Stimulated activated CD8-positive, alpha-beta memory T cell treated with anti-CD3 and anti-CD28 coated beads, Interleukin-4, amount 100 ng/mL, for 48 hours (primary cell): ENCODE measurements at places on chromosomes 7 and 10.

DNA sequence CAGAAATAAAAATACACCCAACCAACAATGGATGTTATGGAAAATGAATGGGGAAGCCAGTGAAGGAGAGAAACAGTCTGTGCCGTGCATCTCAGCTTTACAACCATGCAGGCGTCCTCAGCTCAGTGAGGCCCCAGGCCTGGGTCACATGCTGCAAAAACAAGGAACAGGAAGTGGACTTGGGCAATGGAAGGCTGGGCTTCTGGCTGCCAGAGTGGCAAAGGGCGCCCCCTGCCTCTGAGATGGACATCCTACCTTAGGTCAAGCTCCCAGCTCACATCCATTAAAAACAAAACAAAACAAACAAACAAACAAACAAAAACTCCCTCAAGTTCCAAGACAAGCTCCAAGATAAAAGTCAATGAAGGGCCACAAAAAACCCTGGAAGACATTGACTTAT is 54.7 kb upstream of the AFAP1L2 start:
- peak; percentile 52 for DNase-seq

- DNase-seq, result peak; percentile 52
Measured at GRCh38 chr10:110681023-110681681, 37.0 kb downstream of the RBM20 start.

GRCh38 chr10:96638696-96639095 is 51.9 kb upstream of the TM9SF3 start:
- no peak for DNase-seq

DNA sequence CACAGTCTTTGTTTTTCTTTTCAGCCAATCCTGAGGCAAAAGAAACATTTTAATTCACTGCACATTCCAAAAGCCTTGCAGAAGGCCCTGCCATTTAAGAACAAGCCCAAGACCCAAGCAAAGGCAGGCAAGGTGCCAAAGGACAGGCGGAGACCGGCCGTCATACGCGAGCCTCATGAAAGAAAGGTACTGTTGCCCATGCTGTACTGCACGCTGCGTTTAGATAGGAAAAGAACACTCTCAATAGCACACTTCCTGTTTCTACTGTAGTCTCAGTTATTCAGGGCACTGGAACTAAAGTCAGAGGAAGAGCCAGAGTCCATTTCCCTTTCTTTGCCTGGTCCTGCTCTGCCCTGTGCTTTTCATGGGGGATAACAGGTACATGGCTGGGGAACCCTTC is 47.6 kb downstream of the BMS1 start:
- no peak for DNase-seq

- DNase-seq, result no peak
Measured at GRCh38 chr7:42244828-42245227, 7.8 kb upstream of the GLI3 start.

DNA sequence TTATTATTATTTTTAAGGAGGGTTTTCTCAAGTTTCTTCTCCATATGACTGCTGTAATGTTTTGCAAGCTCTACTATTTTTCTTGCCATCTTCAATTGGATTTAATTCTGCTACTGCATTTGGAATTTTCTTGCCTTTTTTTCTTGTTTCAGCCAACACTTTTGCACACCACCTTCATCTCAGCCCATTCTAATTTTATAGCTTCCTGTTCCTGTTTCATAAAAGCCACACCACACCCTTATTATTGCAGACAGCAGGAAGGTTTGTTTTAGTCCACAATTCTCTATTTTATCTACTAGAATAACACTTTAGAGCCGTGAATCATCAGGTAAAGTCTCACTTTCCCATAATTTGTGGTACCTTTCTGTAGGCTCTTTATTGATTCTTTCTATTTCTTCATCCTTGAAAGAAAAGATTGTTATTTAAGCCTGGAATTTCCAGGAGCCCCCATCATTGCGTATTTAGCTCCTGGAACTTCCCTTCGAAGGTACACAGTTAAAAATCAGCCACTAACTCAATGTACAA is 209.3 kb upstream of the TBX20 start:
- no peak for DNase-seq

- DNase-seq, result no peak
Measured at GRCh38 chr10:8036506-8037198, 17.8 kb upstream of the GATA3 start.

- no peak for DNase-seq
Measured at GRCh38 chr7:6306471-6306870, 34.0 kb upstream of the CYTH3 start.

DNA sequence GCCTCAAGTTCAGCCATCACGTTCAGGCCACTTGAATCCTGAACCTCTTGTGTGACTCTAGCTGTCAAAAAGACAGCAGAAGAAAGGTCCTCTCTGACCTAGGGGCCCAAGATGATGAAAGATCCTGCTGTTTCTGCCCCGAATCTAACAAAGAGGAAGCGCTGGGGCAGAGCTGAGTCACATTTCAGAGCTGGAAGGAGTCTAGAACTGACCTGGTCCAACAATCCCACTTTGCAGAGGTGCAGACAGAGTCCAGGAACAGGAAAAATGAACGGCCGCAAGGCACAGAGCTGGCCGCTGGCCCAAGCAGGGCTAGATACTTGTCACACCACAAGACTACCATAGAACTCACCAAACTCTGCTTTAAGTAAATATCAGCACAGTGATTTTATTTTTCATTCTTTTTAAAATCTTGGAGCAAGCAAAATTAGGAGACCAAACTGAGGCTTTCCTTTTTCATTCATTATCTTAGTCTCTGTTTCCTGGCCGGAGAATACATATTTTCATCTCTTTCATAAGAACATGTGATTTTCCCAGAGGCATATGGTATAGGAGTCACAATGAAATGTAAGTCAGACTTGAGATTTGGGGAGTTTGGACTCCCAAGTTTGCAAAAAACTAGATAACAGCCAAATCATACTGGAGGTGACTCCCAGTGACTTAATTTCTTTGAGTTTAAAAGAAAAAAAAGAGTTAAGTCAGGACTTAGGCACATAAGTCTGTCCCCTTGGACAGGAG is 52.8 kb downstream of the CHST15 start:
- DNase-seq, result no peak

DNA sequence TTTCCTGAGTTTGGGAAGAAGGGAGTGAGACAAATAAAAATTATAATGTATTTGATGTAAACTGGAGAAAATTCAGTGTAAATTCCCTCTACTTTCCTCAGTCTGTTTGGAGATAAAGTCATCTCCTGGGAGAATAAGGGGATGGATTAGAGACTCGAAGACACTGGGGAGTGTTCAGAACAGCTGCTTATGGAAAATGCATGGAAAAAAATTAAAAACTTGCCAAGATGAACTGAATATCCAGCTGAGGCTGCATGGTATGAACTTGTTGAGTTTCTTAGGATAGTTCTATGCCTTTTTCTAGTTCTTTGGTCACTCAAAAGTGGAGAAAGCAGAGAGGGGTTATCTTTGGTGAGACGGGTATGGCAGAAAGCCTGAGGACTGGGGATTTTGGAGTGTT is 210.5 kb downstream of the BICC1 start:
- DNase-seq, result no peak

DNA sequence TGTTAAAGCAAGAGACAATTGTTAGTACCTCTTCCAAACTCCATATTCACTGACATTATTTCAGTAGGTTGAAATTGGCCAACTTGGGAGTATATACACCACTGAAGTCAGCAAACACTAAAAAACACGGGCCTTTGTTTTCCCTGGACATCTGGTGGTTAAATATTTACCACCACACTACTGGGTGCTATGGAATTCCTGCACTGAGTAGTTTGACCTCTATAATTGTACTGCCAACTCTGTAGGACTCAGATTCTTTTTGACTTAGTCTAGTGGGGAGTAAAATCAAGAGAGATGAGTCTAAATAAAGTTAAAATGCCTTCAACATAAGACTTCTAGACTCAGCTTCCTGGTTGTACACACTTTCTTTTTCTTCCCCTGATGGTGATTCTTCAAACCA is 41.3 kb upstream of the TES start:
- DNase-seq, result no peak

DNA sequence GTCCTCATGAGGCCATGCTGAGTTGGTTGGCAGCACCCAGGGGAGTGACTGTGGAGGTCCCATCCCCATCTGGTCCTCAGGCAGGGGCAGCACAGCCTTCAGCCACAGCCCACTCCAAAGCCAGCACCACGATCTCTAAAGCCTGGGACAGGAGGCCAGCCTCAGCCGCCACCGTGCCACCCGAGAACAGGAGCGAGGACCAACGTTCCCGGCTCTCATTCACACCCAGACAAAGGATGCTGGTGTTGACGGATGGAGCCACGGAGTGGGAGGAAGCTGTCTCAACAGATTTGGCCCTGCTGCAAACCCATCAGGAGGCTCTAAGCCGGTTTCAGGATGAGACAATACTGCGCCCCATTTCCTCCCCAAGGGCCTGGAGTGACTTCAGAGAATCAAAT is 42.7 kb upstream of the PPP2R2D start:
- no peak for DNase-seq

DNA sequence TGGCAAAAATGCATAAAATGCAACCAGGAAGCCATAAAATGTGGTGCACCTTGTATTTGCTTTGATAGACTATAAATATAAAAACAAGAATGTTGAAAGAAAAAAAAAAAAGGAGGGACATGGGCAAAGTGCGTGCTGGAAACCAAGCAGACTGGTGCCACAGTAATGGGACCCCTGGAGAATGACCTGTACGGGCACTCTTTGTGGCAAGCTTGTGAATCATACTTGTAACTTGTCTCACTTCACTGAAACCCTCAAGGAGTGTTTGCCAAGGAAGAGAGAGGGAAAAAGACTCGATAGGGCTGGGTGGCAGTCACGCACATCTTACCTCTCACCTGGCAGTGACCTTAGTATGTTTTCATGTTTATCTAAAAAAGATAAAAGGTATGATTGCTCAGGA is 1183.6 kb downstream of the GATA3 start:
- DNase-seq, result no peak

DNA sequence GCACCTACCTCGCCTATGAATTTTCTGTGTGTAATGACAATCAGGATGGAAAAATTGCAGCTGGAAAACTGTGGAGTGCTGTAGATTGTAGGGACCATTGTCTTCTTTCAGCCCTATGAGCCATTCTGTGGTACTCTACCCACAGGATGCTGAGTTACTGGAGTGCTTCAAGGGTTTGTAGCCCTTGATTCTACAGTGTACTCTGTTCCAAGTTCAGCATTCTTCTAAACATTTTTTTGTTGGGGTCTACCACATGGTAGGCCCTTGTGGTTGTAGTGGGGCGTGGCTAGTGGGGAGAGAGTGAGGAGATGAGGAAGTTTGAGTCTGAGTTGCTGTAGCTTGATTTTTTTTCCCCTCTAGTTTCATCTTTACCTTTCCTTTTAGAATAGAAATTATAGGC is 33.5 kb downstream of the REEP3 start:
- peak; percentile 36 for DNase-seq

DNA sequence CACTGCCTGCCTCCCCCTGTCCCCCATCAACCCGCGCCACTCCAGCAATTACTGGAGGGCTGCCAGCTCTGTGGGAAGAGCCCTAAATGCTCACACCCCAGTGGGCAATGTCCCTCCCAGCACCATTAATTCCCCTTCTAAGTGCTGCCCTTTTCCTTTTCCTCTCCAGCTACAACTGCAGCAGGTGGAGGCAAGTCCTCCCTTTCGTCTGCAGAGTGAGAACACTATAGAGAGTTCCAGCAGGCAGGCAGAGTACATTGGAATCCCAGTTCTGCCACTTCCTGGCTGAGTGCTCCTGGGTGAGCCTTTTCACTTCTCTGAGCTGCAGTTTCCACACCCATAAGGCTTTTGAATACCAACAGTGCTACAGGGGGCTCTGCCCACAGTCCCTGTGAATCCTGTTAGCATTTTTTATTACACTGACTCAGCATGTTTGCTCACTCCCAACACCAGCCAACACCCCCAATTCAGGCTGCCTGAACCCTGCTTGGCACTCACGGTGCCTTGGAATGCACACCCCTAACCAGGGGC is 447.0 kb downstream of the GRID1 start:
- no peak for DNase-seq

DNA sequence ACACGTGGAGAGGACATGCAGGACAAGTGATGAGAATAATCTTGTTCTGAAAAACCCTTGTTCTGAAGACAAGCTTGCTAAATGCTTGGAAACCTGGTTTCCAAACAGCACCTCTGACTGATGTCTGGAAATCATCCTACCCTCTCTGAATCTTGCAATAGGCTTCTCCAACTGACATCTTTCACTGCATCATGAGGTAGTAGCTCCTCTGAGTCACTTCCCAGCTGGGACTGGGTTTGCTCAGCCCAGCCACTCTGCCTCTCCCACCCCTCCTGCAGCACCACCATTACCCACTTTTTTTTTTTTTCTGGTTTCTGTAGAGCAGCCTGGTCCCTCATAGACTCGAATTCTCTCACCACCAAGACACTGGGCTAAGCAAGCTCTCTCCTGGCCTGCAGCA is 919.8 kb downstream of the GRID1 start:
- DNase-seq, result no peak

GRCh38 chr7:80732630-80733029 is 94.2 kb downstream of the CD36 start:
- no peak for DNase-seq

DNA sequence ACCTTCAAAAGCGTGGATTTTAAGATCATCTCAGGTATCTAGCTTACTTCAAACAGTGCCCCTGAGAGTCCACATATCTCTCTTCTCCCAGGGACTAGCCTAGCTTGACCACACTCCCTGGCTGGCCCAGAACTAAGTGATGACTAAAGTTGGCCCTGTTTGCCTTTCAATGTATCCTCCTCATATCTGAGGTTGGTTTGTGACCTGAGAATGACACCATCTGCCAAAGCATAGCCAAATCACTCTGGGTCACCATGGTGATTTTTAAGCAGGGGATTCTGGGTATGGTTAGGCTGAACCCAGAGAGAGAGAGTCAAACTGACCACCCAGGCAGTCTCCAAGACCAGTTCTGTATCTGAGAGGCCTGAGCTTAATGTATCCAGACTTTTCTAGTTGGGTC is 16.2 kb downstream of the CNNM1 start:
- no peak for DNase-seq

GRCh38 chr7:22581099-22581498 is 81.1 kb upstream of the STEAP1B start:
- DNase-seq, result no peak

DNA sequence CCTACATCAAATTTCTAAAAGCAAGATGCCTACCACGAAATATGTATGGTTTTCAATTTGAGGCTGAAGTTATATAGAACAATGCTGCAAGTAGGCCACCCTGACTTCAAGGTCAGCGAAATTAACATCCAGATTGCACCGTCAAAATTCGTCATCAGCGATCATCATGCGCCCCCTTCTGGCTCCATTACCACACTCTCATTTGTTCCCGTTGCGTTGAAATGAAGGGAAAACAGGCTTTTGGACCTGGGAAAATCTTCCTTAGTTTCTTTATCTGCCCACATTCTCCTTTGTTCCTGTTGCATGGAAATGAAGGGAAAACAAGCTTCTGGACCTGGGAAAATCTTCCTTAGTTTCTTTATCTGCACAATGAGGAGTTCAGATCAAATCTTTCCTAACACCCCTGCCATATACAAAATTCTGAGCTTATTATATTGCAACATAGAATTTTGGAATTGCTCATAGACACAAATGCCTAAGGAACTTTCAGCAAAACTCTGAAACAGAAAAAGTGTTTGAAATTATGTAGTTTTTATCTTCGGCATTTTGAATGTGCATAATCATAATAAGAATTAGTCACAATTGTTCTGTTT is 98.2 kb upstream of the PRKCQ start:
- peak; percentile 81 for DNase-seq

- no peak for DNase-seq
Measured at GRCh38 chr7:429828-430180, 89.8 kb downstream of the PDGFA start.
